ELR (cell line): ENCODE measurements at places on chromosomes 3 and 15.

DNA sequence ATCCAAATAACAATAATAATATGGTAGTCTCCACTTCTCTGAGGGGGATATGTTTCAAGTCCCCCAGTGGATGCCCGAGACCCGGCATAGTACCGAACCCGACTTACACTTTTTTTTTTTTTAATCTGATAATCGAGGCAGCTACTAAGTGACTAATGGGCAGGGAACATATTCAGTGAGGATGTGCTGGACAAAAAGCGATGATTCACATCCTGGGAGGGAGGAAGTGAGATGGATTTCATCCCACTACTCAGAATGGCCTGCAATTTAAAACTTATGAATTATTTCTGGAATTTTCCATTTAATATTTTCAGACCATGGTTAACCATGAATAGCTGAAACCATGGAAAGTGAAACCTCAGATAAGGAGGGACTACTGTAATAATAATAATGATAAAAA is 49.5 kb upstream of the SELENOK start:
- peak; percentile 78 for DNase-seq

DNA sequence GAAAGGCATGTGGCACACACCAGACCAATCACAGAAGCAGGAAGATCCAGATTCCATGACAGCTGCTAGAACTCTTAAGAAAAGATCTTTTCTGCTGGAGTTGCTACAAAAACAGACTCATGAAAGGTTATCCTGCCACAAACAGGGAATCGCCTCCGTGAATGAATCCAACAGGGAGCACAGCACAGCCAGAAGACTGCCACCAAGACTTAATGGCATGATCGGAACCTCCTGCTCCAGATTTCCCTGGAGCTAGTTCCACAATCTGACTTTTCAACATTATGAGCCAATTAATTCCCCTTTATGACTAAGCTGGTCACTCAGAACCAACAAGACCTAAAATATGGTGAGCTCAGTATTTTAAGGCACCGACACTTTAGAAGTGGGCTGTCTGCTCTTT is 232.5 kb downstream of the FOXP1 start:
- no peak for DNase-seq

GRCh38 chr15:51830276-51830806 is 888 bp downstream of the TMOD3 start:
- DNase-seq: peak; percentile 47

DNA sequence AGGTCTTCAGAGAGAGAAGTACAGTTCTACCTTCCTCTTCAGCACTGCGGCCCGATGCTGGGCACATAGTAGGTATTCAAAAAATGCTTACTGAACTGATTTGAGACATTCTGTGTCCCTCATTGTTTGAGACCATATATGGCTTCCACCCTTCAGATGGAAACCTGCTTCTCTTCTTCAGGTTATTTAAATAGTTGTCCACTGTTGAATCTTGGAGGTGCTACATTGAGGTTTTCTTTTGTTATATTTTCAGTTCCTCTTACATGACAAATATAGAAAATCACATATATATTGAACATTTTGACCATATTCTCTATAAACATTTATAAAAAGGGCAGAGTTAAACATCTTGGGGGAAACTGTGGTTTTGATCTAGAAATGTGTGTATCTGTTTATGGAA is 200.2 kb upstream of the LRRC3B start:
- no peak for DNase-seq

DNA sequence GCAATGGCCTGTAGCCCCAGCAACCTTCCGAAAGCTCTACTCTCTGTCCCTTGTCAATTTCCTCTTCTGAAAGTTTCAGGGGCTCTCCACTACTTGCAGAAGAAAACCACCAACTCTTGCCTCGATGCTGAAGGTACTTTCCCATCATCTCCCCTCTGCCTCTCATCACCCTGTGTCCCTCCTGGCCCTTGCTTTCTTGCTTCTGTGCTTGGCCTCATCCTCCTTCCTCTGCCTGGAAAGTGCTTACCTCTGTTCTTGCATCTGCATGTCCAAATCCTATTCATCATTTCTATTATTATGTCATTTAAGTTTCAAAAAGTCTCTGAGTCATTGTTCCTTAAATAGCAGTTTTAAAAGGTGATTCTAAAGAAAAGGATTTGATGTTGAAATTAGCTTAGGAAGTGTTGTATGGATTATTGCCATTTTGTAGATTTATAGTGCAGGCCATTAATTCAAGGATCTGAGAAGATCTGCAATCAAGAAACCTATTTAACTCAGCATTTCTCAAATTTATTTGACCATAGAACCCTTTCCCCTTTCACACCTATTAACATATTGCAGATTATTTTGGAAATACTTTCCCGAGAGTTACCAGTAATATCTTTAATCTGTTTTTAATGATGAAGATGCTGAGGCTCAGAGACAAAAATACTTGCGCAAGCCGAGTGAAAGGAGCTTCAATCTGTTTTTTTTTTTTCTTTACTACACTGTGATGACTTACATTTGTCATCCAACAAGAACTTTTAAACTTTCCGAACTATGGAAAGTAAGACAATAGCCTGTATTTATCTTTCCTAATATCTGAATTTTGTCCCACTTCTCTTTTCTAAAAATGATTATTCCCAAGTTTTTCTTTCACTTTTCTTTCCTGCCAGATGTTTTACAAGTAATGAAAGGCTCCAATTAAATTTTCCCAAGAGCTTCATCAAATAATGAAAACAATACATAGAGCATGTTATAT is 22.3 kb upstream of the CFAP161 start:
- DNase-seq: no peak

DNA sequence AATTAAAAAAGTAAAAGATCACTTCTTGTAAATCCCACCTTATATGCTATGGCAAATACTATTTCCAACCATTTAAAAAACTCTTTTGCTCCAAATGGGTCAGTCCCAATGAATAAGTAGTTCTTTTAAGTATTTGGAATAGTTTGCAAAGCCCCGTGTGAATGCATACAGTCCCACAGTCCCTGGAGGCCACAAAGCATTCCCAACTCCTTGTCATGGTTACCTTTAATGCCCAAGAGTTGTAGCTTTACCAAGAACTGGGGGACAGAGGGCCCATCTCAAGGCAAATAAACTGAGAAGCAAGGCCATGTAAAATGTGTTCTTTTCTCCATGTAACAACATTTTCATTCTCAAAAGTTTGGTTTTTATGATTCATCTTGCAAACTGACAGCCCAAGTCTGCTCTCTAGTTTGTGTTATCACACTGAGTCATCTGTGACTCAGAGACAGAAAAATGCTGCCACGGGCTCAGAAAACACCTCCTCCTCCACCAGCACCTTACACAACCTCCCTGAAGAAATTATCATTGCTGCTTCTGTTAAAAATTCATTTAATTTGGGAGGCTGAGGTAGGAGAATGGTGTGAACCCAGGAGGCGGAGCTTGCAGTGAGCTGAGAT is 336.2 kb downstream of the ERC2 start:
- DNase-seq: peak; percentile 93

DNA sequence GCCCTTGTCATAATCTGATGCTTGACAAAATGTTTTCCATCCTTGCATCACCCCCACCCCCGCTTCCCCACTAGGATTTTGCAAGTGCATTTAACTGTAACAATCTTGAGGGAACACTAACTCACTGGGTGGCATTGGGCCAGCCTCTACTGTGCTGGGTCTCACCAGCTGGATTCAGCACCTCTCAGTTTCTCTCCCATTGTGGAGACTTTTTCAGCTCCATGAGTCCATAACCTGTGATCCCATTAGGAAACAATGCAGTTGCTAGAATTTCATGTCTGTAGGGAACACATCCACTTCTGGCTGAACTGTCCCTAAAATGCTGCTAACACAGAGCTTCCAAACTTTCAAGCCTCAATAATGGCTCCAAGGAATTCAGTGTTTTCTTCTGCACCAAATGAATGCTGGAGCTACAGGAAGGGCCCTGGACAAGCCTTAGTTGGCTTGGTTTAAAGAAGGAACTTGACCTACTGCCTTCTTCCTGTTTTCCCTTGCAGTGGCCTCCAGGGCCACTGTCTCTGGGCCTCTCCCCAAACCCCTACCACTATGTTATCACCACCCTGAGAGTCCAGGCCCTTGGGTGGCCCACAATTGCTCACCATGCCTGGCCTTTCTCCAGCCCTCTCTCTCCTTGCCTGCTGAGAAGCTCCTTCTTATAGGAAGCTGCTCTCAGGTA is 15.6 kb downstream of the CYP19A1 start:
- DNase-seq: no peak

GRCh38 chr3:150269526-150269925 is 138.6 kb upstream of the TSC22D2 start:
- DNase-seq: no peak
